ENCODE measurements at places on chromosomes 12 and 14. TPM values are rescaled to one million over a fixed set of nuclear protein-coding genes. Genes with fewer than 3 reads are reported as not detected.

Gene ZNF384
- total RNA-seq: 19.9 TPM

Gene RERGL
- 2.0 TPM for total RNA-seq

Gene KRT3
- total RNA-seq: not detected

Gene PIWIL1
- 0.21 TPM for total RNA-seq

Gene SYNDIG1L
- total RNA-seq: not detected

Gene CLEC4A
- total RNA-seq: 2.1 TPM

Gene RGS6
- 3.3 TPM for total RNA-seq

Gene DIABLO
- total RNA-seq: 46.2 TPM

Gene CLEC9A
- total RNA-seq: 0.90 TPM

Gene HOXC9
- total RNA-seq: 1.8 TPM
